ENCODE measurements at places on chromosomes 5 and 9. TPM values are rescaled to one million over a fixed set of nuclear protein-coding genes. Genes with fewer than 3 reads are reported as not detected.

GRCh38 chr9:69034071-69034470 lies 1.5 kb upstream of the FXN start:
- DNase-seq: no peak

DNA sequence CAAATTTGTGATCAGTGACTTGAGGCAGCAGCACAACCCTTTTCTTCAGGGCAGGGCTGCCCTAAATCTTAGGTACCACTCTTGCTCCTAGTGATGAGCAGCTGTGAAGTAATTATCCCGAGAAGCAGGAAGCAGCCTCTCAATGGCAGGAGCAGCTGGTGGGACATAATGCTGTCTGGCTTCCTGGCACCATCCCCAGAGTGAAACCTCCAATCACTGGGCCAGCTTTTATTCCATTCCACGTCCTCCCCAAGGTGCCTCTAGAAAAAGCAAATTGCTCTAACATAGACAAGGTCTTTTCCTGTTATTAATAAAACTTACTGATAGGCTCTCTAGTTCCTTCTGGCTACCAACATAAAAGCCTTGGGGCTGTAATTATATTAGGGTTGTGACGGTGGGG lies 154.0 kb downstream of the FRMD3 start:
- DNase-seq: no peak

DNA sequence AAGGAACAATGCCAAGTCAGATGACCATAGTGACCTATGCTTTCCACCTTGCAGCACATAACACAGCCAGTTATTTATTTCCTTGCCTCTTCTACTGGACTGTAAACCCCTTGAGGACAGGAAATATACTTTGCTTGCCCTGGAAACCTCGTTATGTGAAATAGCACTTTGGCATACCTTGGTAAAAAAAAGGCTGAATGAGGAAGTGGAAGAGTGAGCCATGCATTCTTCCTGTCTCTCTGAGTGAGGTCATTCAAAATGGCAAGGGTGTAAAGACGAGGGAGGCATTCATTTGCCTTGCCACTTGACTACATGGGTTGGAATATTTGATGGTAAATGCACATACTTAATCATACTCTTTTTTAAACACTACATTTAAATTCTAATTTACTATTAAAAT lies 42.8 kb upstream of the SVEP1 start:
- no peak for DNase-seq

DNA sequence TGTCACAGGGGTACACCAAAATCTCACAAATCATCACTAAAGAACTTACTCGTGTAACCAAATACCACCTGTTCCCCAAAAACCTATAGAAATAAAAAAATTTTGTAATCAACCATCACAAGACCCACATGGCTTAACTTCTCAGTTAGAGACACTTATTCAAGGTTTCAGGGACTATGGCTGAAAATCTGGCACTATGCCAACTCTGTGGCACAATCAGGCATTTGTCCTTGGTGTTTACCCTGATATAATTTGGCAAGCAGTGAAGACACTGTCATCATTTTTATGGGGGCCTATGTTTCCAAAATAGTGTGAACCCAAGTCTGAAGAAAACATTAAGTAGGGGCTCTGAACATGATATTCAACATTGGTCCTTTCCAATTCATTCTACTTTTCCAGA lies 59.0 kb downstream of the ZNF622 start:
- no peak for DNase-seq

DNA sequence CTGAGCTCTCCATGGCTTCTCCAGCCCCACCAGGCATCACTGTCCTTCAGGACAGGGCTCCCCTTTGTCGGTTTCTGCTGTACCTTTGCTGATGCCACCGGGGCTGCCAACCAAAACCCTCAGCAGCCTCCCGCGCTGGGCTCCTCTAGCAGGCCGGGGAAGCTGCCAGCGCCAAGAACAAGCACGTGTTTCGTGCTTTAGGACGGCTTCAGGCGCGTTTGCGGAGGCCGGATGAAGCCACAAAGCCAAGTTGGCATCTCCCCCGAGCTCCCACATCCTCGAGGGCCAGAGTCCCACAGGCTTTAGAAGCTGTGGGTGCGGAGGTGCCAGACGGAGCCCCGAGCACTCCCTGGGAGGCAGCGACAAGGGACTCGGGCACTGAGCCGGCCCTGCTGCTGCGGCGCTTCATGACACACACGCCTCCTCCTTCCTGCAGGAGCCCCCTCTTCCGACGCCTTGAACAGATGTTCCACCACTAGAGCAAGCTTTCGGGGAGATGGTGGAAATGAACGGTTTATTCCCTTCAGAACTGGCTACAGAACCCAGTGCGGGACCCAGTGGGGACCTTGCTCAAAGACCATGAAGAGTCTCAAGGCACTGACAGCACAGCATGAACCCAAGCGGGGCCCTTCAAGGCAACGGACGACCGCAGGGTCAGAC lies 36.7 kb downstream of the SARDH start:
- DNase-seq: no peak

- no peak for DNase-seq
These were observed 615.8 kb downstream of the HTR1A start for GRCh38 chr5:63346451-63346850.

DNA sequence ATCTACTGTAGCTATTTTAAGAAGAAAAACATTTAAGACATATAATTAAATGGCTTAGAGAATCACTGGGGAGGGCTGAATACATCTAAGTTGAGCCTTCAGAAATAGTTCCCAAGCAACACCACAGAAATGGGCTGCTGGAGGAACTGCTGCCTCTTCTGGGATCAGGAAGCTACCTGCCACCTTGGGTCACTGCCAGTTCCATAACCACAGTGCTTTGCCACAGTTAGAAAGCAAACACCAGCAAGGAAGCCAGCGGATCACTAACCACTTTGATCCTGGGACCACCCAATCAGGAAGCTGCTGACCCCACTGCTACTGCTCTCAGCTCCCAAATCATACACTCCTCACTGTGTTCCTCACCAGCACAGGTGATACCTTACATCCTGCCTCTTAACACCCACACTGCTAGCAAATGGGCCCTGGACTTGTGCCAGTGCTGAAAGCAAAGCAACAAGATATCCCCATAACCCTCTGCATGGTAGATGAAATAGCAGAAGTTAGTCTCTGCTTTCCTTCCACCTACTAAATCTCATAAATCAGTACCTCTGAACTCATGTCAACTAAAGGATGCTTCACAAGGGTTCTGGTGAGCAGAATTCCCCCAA lies 346.9 kb downstream of the DEPDC1B start:
- DNase-seq: peak; percentile 45

DNA sequence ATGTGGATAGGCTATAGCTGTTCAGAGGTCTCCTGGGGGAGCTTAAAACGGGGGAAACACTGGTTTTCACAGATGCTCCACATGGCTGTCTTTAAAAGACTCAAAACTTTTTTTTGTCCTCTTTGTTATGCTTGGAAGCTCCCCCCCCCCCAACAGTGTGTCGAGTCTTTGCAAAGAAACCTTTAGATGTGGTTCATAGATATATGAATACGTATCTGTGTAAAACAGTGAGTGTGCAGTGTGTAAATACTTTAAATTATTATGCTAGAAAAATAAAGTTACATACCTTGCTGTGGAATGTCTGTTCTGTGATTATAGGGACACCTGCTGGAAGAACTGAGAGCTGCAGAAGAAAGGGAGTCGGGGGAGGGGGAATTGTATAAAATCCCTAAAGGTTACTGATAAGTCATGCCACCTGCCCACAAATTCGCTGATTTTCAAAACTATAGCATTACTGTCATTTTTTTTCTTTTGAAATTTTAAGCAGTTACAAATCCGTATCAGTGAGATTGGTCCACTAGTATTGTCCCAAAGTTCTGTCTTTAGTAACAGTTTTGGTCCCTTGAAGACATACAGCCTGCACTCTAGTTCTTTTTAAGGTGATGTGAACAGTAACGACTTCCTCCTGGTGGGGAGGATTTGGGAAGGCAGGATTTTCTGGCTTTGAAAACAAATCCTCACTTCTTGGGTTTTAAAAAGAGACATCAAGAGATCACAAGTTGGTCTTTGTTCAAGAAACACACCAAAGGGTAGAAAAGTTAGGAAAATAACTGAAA lies 22.9 kb downstream of the RGMB start:
- peak; percentile 76 for DNase-seq

DNA sequence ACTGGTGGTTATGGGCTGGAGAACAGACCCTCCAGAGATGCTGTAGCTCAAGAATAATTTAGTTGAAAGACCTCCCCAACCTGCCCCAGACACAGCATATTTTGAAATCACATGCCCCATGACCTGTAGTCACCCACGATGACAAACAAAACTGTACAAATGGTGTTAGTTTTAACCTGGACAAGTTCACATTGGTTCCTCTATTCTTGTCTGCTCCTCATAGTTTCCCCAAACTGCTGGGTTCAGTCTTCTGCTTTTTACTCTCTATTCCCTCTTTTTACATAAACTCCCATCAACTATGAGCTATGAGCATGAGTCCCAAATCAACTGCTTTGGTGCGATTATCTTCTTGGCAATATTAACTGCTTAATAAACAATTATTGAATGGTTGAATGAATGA lies 365.3 kb upstream of the CLINT1 start:
- no peak for DNase-seq

DNA sequence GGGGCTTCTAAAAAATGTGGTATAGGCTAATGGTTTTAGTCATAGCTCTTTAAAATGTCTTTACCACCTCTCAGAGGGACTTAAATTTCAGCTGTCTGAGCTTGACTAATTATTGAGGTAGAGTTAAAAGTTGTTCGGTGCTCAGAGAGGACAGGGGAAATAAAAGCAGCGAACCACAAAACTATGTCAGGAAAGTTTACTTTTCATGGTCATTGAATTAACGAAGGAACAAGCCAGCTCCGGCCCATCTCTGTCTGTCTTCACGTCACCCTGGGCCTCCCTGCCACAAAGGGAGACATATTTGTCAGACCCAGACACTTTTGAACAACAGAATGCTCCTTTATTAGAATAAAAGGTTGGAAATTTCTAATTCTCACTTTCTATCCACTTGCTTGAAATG lies 98.8 kb upstream of the EFNA5 start:
- DNase-seq: no peak

DNA sequence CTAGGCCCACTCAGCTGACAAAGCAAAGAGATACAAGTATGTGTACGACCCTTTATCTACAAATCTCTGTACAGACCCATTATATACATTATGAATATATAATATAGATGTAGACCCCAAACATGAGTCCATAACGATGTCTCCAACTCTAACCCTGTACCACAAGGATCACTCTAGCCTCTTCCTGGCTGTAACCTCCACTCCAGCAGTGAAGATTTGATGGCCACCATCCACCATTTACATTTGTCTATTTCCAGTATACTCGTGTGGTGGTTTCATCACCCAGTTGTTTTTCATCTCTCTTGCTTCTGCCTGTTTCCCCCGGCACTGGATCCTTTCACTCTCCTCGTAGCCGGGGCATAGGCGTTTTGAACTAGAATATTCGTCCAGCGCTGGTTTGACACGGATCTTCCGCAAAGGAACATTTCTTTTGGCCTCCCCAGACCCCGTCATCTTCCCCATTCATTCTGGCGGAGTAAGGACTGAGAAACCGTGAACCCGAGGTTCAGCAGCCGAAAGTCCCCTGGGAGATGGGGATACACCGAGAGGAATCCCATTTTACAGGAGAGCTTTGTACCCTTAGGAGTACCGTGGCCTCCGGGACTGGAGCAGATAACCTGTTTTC lies 828 bp upstream of the TRIO start:
- DNase-seq: no peak

GRCh38 chr9:87310827-87311523 lies 186.7 kb upstream of the DAPK1 start:
- no peak for DNase-seq

DNA sequence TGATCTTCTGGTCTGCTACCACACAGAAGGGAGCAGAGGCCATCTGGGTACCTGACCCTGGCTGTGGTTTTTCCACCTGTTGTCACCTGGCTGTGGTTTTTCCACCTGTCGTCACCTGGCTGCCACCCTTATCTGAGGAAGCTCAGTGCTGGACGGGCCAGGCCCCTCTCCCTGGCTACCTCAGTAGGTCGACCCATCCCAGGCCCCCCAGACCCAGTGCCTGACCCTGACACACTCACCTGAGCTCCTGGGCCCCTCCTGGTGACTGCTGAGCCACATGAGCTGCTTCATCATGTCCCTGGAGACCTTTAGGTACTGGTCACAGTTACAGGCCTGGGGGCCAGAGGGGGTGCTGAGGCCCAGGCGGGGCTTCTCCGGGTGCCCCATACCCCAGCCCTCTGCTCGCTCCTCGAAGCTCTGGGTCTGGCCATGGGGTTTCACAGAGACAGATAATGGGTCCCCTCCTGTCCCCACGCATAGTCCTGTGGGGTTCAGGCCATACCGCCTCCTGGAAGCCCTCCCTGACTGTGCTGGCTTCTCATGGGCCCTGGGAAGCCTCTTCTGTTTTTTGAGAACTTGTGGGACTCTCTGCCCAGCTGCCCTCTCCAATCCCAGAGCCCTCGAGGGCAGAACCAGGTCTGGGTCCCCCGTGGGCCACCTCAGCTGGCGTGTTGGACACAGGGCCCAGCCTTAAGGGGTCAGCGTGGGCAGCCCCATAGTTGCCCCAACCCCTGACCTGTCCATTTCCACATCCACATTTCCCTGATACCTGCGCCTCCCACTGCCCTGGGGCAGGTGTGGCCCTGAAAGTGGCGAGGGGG lies 7.5 kb upstream of the NRARP start:
- no peak for DNase-seq

- no peak for DNase-seq
These were observed 1.6 kb upstream of the FCN1 start for GRCh38 chr9:134919303-134919702.

GRCh38 chr9:105129731-105130130 lies 114.7 kb upstream of the SLC44A1 start:
- DNase-seq: no peak

DNA sequence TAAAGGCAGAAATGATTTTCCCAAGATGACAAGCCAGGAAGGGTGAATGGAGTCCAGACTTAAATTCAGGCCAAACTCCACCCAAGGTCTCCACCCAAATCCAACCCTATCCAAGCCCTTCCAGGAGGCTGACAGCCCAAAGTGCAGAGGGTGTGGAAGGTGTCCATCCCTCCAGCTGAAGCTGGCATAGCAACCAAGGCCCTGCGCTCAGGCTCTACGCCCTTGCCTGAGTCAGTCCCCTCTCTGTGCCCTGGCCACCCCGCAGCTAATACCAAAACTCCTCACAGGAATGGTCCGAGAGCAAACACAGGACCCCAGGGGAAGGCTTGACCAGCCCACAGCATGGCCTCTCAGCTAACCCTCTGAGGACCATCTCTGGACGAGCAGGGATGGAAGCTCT lies 2.1 kb downstream of the SEPTIN8 start:
- DNase-seq: no peak

DNA sequence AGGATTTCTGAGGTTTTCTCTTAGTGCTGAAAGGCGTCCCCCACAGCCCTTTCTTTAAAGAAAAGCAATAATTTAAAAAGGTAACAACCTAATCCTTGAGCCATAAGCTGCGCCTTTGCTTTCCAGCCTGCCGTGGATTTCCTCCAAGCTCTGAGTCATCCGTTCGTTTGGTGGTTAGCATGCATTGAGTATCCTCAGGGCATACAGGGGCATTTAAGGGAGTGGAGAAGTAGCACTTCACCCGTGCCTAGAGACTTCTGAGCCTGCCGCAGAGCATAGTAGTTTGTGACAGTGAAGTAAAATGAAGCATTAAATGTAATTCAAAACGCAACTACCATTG lies 892 bp upstream of the TNC start:
- no peak for DNase-seq

SHB gene
- 27.1 TPM for total RNA-seq

ASS1 gene
- not detected for total RNA-seq

SLC25A2 gene
- 0.82 TPM for total RNA-seq

DND1 gene
- total RNA-seq: 2.0 TPM

RASGEF1C gene
- total RNA-seq: not detected

Measured in Karpas-422 (cell line).